Heart left ventricle (tissue), 16 donors: ENCODE measurements at places on chromosomes 3 and 15. TPM values are rescaled to one million over a fixed set of nuclear protein-coding genes. Genes with fewer than 3 reads are reported as not detected.
A peak's percentile ranks its signal among the peaks of the same experiment; 100 is the strongest.

Gene ATXN7
- total RNA-seq = 12.4 TPM

Gene IL17RC
- 24.7 TPM for total RNA-seq

DNA sequence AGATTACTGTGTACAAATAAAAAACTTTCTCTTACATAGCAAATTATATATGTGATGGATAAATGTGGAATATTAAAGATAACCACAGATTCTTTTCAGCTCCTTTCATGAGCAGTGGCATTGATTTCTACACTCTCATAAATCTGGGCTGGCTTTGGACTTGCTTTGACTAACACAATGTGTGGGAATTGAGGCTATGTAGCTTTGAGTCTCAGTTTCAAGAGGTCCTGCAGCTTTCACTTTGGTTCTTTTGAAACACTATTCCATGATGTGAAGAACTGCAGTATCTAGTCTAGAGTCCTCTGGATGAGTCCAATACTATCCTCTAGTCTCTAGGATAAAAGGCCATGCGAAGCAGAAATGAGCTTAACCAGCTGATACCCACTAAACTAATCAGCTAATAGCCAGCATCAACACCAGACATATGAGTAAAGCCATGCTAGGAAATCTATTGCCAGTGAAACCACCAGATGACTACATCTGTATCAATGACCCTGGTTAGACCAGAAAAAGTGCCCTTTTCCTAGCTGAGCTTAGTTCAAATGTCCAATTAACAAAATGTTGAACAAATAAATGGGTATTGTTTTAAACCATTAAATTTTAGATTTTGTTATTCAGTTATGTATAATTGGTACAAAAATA is 274.9 kb upstream of the ZPLD1 start:
- peaks cover 6% of the 10 kb centered on the region for H3K4me1 ChIP-seq
- H3K36me3 ChIP-seq = no peaks in the 10 kb centered on the region
- H3K27ac ChIP-seq = no peak overlapping the region

Gene ARRDC4
- 29.6 TPM for total RNA-seq

Gene CD96
- 0.28 TPM for total RNA-seq

DNA sequence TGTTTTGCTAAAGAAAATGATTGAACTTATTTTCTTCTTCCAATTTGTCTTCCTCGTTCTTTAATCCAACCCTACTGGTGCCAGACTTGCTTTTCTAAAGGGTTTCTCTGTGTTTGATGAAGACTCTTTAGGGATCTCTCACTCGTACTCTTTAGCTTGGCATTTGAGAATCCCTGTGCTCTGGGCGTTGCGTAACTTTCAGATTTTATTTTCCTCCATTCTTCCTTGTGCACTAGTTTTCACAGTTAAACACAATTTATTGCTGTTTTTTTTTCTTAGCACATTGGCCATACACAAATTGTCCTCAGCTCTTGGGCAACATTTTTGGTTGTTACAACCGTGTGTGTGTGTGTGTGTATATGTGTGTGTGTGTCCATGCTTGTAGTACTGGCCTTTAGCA is 95.8 kb upstream of the ADAMTSL3 start:
- H3K36me3 ChIP-seq = no peaks in the 10 kb centered on the region
- no peak overlapping the region for H3K27ac ChIP-seq
- no peaks in the 10 kb centered on the region for H3K27me3 ChIP-seq
- H3K4me1 ChIP-seq = no peaks in the 10 kb centered on the region
- DNase-seq = no peak
- no peak overlapping the region for H3K4me3 ChIP-seq

DNA sequence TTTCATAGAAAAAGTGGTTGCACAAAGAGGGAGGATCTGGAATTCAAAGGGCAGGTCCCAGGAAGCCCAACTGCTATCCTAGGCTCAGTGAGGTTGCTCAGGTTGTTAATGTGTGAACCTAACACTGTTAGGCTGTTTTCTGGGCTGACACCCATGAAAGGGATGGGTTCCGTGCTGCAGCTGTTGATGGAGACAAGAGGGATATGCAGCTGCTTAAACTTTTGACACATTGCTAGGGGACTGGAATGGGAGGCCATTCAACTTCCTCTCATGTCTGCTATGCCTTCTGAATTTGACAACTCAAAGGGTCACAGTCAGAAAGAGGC is 198.0 kb upstream of the NR2E3 start:
- no peak overlapping the region for H3K27ac ChIP-seq
- H3K4me3 ChIP-seq = no peak overlapping the region
- DNase-seq = no peak
- H3K27me3 ChIP-seq = no peaks in the 10 kb centered on the region

DNA sequence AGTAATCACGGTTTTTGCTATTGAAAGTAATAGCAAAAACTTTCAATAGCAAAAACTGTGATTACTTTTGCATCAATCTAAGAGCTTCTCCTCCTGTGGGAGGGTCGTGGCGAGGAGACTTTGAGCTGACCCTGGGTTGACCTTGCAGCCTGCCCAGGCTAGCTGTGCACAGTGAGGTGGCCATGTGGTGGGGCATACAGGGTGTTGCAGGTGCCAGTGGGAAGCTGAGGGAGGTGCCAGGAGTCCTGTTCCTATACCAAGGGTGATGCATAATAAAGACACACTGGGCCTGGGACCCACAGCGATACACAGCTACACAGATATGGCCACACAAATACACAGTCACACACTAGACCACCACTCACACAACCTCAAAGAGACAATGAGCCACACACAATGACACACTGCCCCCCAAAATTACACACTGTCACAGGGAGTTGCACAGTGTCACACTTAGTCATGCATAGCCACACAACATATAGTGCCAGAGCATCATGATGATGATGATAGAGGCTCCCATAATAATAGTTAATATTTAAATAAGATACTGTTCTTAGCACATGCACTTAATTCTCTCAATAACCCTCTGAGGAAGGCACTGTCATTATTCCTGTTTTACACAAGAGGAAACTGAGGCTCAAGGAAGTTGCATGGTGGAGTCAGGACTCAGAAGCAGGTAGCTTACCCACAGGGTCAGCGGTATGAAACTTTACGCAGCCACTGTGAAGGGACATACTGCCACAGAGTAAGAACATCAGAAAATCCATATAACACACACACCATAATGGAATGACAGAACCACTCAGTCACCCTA is 6.3 kb downstream of the PLCD1 start:
- no peak overlapping the region for H3K4me3 ChIP-seq
- H3K4me1 ChIP-seq = peaks cover 32% of the 10 kb centered on the region
- H3K27ac ChIP-seq = no peak overlapping the region
- DNase-seq = peak; percentile 51

DNA sequence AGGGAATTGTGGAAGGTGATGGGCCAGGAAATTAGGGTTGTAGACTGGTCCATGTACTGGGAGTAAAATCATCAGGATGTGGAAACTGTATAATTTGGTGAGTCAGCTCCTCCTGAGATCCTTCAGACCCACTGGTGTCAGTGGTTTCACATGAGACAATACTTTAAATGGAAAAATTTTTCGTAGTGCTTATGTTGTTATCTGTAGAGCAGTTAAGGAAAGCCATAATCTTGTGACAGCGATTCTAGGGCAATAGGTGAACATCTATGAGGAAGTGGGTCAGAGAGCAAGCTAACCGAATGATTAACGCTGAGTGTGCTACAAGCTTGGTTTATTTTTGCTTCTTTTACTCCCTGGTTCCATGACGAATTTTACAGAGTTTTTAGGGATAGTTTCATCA is 200.6 kb downstream of the CADM2 start:
- no peaks in the 10 kb centered on the region for H3K36me3 ChIP-seq
- H3K4me1 ChIP-seq = no peaks in the 10 kb centered on the region
- no peak overlapping the region for H3K27ac ChIP-seq
- H3K4me3 ChIP-seq = no peak overlapping the region

GRCh38 chr3:146832857-146833458 is 227.8 kb upstream of the PLSCR5 start:
- no peaks in the 10 kb centered on the region for H3K36me3 ChIP-seq
- H3K27ac ChIP-seq = no peak overlapping the region
- H3K4me3 ChIP-seq = no peak overlapping the region
- no peaks in the 10 kb centered on the region for H3K27me3 ChIP-seq

- H3K27me3 ChIP-seq = no peaks in the 10 kb centered on the region
- H3K4me1 ChIP-seq = no peaks in the 10 kb centered on the region
- DNase-seq = no peak
- H3K4me3 ChIP-seq = no peak overlapping the region
Observed at GRCh38 chr3:14344351-14344750, 58.1 kb upstream of the SLC6A6 start.

DNA sequence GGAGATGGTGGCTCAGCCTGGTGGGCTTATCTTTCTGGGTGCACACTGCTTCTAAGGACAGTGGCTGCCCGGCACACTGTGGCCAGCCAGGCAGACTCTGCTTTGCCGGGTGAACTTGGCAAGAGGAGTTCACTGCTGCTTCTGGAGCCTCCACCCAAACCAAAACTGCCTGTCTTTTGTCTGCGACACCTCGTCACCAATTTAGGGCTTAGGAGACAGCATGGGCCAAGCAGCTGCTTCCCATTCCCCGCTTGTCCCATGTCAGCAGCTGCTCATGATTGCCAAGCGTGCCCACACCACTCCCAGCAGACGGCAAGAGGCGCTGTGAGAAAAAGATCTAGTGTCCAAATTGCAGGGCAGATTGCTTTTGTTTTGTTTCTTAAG is 57.3 kb downstream of the LSM3 start:
- no peaks in the 10 kb centered on the region for H3K27me3 ChIP-seq
- DNase-seq = peak; percentile 94
- H3K27ac ChIP-seq = no peak overlapping the region
- H3K4me3 ChIP-seq = no peak overlapping the region
- no peaks in the 10 kb centered on the region for H3K36me3 ChIP-seq

Gene PP2D1
- total RNA-seq = not detected

Gene MOBP
- not detected for total RNA-seq

- H3K27me3 ChIP-seq = no peaks in the 10 kb centered on the region
- no peaks in the 10 kb centered on the region for H3K36me3 ChIP-seq
- H3K4me3 ChIP-seq = no peak overlapping the region
- no peak overlapping the region for H3K27ac ChIP-seq
- peaks cover 24% of the 10 kb centered on the region for H3K4me1 ChIP-seq
Observed at GRCh38 chr3:171846597-171846996, 3.4 kb downstream of the TMEM212 start.

- no peak overlapping the region for H3K4me3 ChIP-seq
- H3K4me1 ChIP-seq = no peaks in the 10 kb centered on the region
- DNase-seq = no peak
- H3K27me3 ChIP-seq = no peaks in the 10 kb centered on the region
- peak overlapping the region; percentile 63 for H3K27ac ChIP-seq
Observed at GRCh38 chr3:16897254-16897926, 12.6 kb downstream of the PLCL2 start.

DNA sequence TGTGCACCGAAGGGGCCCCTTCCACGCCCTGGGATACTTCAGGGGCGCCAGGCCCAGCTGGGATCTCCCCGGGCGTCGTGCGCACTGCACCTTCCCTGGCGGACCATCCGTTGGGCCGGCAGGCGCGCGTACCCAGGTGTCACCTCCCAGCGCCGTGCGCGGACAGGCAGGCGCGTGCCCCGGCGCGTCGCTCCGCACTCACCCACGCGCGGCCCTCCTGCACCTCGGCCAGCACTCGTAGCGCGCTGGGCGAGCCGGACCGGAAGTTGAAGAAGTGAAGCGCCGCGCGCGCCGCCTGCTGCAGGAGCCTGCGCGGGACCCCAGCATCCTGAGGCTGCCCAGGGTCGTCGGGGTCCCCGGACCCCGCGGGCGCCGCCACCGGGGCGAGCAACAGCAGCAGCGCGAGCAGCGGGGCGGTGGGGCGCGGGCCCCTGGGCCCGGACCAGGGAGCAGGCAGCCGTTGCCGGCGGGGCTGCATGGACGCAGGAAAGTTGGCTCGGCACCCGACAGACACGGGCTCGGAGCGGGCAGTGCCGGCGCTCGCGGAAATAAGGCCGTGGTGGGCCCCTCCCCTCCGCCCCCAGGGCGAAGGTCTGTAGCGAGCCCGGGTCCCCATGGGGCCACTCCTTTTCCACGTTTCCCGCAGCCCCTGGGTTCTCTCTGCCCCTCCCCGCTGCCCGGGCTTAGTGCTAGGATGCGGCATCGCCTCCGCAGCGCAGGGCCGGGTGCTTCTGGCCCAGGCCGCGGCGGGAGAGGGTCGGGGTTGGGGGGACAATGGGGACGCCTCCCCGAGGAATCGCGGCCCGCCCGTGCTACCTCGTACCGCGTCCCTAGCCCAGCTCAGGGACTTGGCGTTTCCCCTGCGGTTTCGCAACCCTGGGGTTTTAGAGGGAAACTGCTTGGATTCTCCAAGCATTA is at the start of gene RARRES1:
Gene RARRES1 (minus strand): TSS at position 520 of the 918 bp plus-strand sequence. CDS start 42 bp downstream, at position 478.
- no peaks in the 10 kb centered on the region for H3K4me1 ChIP-seq
- H3K27me3 ChIP-seq = no peaks in the 10 kb centered on the region
- peak within 1 kb of the TSS; percentile 54 for H3K4me3 ChIP-seq
- no peaks in the 10 kb centered on the region for H3K36me3 ChIP-seq

DNA sequence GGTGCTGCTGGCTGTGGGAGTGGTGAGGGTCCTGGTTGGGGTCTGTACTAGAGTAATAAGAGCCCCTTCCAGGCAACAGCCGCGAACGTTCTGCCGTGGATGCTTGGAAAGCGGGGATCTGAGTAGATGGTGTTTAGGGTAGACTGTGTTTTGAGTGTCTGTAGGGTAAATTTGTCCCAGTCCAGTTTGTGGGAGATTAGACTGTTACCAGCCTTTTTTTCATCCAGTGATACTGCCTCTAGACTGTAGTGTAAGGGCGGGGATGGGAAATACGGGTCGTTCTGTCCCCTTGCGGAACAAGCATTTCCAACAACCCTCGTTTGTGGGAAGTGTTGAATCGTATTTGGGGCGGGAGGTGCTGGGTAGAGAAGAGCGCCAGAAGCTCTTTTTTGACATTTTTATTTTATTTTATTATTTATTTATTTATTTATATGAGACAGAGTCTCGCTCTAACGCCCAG is 424 bp downstream of the HAUS2 start:
- H3K4me1 ChIP-seq = peaks cover 13% of the 10 kb centered on the region
- H3K27me3 ChIP-seq = no peaks in the 10 kb centered on the region
- H3K36me3 ChIP-seq = peaks cover 6% of the 10 kb centered on the region
- H3K4me3 ChIP-seq = peak overlapping the region; percentile 92
- peak overlapping the region; percentile 96 for H3K27ac ChIP-seq
